ENCODE measurements at places on chromosomes 5 and 9.

DNA sequence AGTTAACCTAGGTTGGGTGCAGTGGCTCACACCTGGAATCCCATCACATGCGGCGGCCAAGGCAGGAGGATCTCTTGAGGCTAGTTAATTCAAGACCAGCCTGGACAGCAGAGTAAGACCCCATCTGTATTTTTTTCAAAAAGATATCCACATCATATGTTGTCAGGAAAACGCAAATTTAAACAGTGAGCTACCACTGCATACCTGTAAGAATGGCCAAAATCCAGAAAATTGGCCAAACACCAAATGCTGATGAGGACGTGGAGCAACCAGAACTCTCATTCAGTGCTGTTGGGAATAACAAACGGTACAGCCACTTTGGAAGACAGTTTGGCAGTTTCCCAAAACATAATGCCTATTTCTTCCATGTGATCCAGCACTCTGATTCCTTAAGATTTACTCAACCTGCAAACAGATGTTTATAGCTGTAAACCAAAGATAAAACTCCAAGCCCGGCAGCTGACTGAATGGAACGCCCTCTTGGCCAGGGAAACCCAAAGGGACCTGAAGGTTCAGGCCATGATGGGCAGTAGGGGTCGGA is 12.4 kb downstream of the CEL start:
- peak; percentile 66 for DNase-seq

DNA sequence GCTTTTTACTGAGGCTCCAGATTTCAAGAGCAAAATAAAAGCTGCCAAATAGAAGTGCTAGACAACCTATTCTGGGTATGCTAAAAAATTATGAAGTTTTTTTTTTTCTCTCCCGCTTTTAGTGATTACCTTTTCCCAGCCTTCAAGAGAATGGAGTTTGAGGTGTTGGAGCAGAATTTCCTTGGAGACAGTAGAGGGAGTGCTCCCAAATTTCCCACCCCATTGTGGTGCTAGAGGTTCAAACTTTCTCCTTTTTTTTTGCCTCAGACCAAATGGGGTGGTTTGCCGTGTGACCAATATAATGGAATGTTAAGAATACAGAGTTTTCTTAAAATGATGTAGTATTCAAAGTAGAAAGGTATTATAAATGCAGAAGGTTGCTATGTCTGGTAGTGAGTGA is 244.2 kb upstream of the RIOK2 start:
- no peak for DNase-seq

DNA sequence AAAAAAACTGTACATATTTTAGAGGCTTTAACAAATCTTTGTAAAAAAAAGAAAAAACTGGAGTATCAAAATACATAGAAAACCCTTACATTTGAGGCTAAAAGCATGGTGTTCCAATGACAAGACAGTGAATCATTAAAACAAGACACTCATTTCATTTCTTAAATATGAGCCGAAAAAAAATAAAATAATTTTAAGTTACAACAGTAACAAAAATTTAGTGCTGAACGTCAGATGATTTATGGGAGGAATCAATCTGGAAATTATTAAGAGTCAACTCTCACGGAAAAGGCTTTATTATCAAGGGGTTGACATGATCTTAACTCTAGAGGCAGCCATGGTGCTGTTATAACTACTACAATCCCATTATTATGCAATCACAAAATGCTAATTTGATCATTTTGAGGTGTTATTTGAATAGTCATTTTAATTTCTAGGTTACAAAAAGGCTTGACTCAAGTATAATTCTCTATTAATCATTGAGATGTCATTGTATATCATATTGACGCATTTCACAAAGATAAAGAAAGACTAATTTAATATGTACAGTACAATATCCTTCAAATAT is 51.9 kb downstream of the MAPKAP1 start:
- DNase-seq, result peak; percentile 54

GRCh38 chr5:19608444-19609002 is 379.5 kb downstream of the CDH18 start:
- no peak for DNase-seq

DNA sequence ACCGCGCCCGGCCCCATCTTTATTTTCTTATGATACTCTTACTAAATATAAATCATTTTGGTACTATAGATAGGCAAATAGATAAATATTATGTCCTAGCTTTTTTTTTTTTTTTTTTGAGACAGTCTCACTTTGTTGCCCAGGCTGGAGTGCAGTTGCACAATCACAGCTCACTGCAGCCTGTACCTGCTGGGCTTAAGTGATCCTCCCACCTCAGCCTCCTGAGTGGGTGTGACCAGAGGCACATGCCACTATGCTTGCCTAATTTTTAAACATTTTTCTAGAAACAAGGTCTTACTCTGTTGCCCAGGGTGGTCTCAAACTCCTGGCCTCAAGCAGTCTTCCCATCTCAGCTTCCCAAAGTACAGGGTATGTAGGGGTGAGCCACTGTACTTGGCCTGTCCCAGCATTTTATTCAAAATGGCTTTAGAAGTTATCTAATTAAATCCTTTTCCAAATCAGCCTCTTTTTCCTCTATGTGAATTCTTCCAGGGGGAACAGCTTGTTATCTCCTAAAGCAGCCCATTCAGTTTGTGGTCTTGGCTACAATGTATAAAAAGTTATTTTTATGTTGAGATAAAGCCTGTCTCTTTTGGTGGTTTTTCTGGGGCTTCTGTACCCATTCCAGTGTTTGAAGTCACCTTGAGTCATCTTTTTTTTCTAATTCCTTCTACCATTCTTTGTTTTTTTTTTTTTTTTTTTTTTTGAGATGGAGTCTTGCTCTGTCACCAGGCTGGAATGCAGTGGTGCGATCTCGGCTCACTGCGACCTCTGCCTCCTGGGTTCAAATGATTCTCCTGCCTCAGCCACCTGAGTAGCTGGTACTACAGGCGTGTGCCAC is 12.1 kb downstream of the MELK start:
- DNase-seq, result peak; percentile 86

All from fibroblast of skin of right quadriceps (primary cell).